ENCODE measurements at places on chromosomes 7 and 10. TPM values are rescaled to one million over a fixed set of nuclear protein-coding genes. Genes with fewer than 3 reads are reported as not detected.

DNA sequence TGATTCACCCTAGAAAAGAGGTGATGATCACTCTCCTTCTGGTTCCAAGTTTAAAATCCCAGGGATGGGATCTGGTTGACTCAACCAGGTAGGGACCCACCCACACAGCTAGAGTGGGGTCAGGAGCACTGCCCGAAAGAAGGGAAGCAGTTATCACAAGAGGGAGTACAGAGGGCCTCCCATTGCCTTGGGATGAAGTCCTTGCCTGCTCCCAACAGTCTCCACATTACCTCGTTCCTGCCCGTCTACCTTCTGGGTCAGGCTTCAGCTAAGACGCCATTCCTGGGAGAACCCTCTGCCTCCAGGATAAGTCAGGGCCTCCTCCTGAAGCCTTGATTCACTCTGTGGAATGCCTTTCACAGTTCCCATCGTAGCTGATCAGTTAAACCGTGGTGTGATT is 23.8 kb downstream of the ZMIZ2 start:
- DNase-seq, result no peak
- no peaks in the 10 kb centered on the region for H3K27me3 ChIP-seq
- H3K27ac ChIP-seq, result no peak overlapping the region
- H3K4me1 ChIP-seq, result peaks cover 33% of the 10 kb centered on the region
- peaks cover 4% of the 10 kb centered on the region for H3K36me3 ChIP-seq

- no peak overlapping the region for H3K4me3 ChIP-seq
- H3K27me3 ChIP-seq, result no peaks in the 10 kb centered on the region
Observed at GRCh38 chr7:22884911-22885788, 62.5 kb upstream of the TOMM7 start.

DNA sequence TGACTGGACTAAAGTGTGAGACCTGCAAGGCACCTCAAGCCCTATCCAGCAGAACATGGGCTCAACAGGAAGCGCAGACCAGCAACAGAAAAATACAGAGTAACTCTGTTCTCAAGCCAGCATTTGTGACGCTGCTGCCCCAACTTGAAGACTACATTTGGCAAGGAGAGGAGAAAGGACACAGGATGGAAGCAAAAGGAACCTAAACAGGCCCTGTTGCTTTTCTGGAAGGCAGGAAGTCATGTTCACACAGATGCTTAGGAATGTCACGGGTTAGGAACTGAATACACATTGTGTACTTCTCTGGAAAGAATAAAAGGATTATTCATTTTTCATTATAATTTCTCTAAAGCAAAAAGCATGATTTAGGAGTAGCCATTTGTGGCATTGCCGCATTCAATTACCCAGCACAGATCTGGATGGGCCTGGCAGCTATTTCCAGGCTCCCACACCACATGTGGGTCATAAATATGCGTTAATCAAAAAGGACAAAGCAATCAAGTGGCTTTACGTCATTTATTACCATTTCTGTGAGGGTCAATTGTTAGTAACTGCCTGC is 19.8 kb upstream of the TOMM7 start:
- no peaks in the 10 kb centered on the region for H3K27me3 ChIP-seq
- H3K27ac ChIP-seq, result peak overlapping the region; percentile 51
- peaks cover 10% of the 10 kb centered on the region for H3K4me1 ChIP-seq
- no peak for DNase-seq
- no peaks in the 10 kb centered on the region for H3K36me3 ChIP-seq
- H3K4me3 ChIP-seq, result no peak overlapping the region

GRCh38 chr10:33114451-33114952 is 156.5 kb upstream of the ITGB1 start:
- no peaks in the 10 kb centered on the region for H3K36me3 ChIP-seq
- no peaks in the 10 kb centered on the region for H3K27me3 ChIP-seq
- no peak overlapping the region for H3K27ac ChIP-seq
- DNase-seq, result no peak
- peaks cover 23% of the 10 kb centered on the region for H3K4me1 ChIP-seq

DNA sequence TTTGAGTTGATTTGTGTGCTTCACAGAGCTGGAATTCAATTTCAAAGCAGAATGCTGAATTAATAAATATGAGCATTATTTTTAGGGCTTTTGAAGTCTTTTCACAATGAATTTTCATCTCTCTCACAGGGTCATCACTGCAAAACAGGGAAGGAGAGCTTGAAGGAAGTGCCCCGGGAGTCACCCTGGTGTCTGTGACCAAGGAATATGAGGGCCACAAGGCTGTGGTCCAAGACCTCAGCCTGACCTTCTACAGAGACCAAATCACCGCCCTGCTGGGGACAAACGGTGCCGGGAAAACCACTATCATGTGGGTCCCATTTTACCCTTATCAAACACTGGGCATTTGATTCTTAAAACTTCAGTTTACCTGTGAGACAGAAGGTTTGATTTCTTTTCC is 217.7 kb downstream of the ABCA13 start:
- no peak overlapping the region for H3K27ac ChIP-seq
- DNase-seq, result no peak
- no peaks in the 10 kb centered on the region for H3K36me3 ChIP-seq
- no peaks in the 10 kb centered on the region for H3K27me3 ChIP-seq
- no peaks in the 10 kb centered on the region for H3K4me1 ChIP-seq

DNA sequence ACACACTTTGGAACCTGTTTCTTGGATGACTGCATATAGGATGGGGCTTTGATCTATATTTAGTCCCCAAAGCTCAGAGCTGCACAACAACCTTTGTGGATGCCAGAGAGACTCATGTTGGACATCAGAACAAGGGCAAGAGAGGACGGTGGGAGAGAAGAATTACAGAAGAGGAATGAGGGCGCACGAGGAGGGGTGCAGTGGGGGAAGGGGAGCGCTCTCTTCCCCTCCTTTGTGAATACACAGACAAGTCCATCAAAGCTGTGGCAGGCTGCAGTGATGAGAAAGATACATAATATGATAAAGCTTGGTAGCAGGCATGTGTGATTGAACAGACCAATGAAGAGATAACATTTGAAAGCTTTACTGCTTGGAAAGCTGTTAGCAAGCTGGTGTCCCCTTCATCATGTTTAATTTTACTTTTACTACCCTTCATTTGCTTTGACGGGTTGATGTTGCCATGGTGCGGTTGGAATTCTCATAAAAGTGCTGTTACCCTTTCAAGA is 857.8 kb downstream of the KCNMA1 start:
- H3K27ac ChIP-seq, result peak overlapping the region; percentile 13
- no peaks in the 10 kb centered on the region for H3K36me3 ChIP-seq

GRCh38 chr7:27940341-27940740 is 200.4 kb downstream of the TAX1BP1 start:
- peaks cover 4% of the 10 kb centered on the region for H3K4me1 ChIP-seq
- no peak for DNase-seq
- no peak overlapping the region for H3K27ac ChIP-seq
- H3K27me3 ChIP-seq, result no peaks in the 10 kb centered on the region
- no peak overlapping the region for H3K4me3 ChIP-seq
- H3K36me3 ChIP-seq, result no peaks in the 10 kb centered on the region

Gene GHRHR
- not detected for total RNA-seq

Gene AS3MT
- total RNA-seq, result 5.1 TPM

Gene CD36
- 61.0 TPM for total RNA-seq
